Adrenal gland (tissue), 19 donors: ENCODE measurements at places on chromosomes 1 and 21.

DNA sequence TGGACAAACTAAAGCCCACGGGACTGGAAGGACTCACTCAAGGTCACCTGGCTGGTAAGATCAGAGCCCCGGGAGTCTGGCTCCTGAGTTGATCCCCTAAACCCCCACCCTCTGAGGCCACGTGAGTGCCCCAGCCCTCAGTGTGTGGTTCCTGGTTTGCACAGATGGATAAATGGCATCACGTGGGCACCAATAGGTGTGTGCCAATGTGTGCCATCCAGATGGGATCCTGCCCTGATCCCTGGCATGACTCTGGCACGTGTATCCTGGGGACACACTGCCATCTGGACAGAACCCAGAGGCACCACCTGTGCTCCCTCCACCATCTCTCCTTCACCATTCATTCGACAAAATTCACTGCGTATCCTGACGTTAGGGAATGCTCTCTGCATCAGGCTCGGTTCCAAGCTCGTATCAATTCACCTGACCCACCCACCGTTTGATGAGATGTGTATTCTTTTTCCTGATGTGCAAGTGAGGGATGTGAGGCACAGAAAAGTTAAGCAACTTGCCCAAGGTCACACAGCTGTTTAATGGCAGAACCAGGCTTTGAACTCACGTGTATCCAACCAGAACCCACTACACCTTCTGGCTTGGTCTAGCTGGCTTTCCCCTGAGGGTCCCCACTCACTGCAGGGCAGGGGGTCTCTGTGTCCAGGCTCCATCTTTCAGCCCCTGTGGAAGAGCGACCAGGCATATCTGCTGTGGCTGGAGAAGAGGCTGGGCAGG lies 49.8 kb upstream of the PAX7 start:
- no peak overlapping the region for H3K27ac ChIP-seq
- no peaks in the 10 kb centered on the region for H3K4me1 ChIP-seq
- DNase-seq = no peak
- no peaks in the 10 kb centered on the region for H3K36me3 ChIP-seq
- no peaks in the 10 kb centered on the region for H3K27me3 ChIP-seq

- no peaks in the 10 kb centered on the region for H3K27me3 ChIP-seq
- no peak overlapping the region for H3K27ac ChIP-seq
- H3K4me1 ChIP-seq = peaks cover 7% of the 10 kb centered on the region
- H3K4me3 ChIP-seq = no peak overlapping the region
- no peak for DNase-seq
Measured at GRCh38 chr1:91567583-91567982, 66.9 kb downstream of the CDC7 start.

DNA sequence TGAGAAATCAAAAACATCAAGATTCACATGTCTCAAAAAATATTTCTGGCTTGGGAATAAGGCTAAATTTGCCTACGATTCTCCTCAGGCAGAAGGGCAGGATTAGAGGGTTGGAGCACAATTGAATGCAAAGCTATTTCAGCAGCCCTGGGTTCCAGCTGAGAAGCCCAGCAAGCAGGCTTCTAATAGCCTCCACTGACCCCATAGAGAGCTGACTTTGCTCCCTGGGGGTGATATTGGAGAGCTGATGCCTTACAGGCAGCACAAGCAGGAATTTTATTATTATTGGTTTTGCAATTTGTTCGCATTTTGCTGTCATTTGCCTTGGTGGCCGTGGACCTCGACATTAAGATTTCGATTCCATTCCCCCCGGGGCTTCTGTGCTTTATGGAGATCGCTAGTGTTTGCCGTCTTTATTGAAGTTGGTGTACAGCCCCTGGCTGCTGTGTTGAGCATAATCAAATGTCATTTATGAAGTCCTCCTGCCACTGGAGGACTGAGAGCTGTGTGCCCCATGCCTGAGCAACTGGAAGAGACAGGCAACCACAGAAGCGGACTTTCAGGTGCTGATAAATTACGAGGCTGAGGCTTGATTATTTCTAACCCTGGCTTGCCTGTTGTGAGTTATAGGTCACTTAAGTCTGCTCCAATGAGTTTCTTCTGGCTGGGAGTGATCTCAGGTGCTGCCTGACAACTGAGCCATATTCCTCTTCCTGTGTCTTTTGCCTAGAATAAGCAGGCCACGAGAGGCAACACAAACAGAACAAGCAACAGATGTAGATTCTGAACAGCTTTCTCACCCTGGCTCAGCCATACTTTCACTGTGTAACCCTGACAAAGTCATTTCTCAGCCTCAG lies 518.4 kb upstream of the CAMK1G start:
- H3K4me3 ChIP-seq = no peak overlapping the region
- no peaks in the 10 kb centered on the region for H3K36me3 ChIP-seq
- H3K27ac ChIP-seq = no peak overlapping the region

GRCh38 chr1:91523482-91523881 lies 22.8 kb downstream of the CDC7 start:
- no peak for DNase-seq
- H3K4me3 ChIP-seq = no peak overlapping the region
- H3K27me3 ChIP-seq = no peaks in the 10 kb centered on the region
- H3K36me3 ChIP-seq = no peaks in the 10 kb centered on the region
- no peaks in the 10 kb centered on the region for H3K4me1 ChIP-seq

GRCh38 chr1:28058971-28059878 lies 29.2 kb downstream of the EYA3 start:
- no peak for DNase-seq
- H3K36me3 ChIP-seq = no peaks in the 10 kb centered on the region
- no peak overlapping the region for H3K27ac ChIP-seq
- H3K4me1 ChIP-seq = peaks cover 23% of the 10 kb centered on the region

- DNase-seq = no peak
- no peak overlapping the region for H3K27ac ChIP-seq
- H3K4me1 ChIP-seq = no peaks in the 10 kb centered on the region
- no peaks in the 10 kb centered on the region for H3K36me3 ChIP-seq
Measured at GRCh38 chr21:15687208-15687607, 42.6 kb upstream of the USP25 start.

DNA sequence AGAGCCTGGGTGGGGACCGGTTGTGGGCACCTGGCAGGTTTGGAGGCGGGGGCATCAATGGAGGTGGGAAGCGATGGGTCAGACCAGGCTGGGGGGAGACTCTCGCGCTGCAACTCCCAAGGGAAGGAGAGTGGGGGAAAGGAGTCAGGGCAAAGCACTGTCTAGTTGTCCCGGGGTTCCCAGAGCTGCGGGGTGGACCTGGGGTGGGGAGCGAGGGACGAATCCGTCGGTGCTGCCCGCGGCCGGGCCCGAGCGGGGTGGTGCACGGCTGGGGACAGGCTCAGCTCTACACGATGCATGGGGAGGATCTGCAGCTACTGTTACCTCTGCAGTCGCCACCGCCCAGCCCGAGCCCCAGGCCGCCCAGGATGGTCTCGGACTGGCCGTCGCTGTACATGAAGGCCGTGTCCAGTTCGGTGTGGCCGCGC lies 427 bp downstream of the AKR7A2 start:
- H3K4me3 ChIP-seq = peak overlapping the region; percentile 44
- no peak for DNase-seq
- H3K27me3 ChIP-seq = no peaks in the 10 kb centered on the region

DNA sequence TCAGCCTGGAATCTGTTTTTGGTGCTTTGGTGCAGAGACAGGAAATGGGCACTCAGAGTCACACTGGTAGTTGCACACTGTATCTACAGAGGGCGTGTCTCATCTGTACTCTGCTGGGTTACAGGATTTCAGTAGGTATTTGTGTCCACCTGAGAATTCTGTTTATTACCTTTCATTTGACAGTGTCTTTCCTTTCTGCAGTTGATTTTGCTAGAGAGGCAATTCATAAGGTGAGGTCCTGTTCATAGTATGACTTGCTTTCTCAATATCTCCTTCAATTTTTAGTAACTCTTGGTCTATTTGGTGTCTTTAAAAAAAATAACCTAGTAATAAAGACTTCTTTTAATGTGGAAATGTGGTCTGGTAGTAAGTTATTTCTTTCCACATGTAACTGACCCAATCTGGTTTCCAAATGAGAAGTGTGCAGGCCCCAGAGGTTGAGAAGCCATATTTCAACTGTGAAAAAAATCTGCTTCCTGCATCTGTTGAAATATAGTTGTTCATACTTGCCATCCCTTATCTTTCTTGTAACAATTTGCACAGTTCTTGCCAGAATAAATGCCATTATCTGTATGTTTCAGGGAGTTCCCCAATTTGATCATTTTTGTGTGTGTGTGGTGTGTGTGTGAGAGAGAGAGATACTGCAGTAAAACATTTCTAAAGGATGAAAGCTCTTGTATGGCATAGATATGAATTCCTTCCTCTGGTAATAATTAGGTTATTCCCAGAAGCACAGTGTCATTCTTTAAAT lies 78.4 kb upstream of the DNAJC6 start:
- no peak for DNase-seq
- H3K4me1 ChIP-seq = no peaks in the 10 kb centered on the region
- no peak overlapping the region for H3K27ac ChIP-seq
- no peaks in the 10 kb centered on the region for H3K36me3 ChIP-seq

DNA sequence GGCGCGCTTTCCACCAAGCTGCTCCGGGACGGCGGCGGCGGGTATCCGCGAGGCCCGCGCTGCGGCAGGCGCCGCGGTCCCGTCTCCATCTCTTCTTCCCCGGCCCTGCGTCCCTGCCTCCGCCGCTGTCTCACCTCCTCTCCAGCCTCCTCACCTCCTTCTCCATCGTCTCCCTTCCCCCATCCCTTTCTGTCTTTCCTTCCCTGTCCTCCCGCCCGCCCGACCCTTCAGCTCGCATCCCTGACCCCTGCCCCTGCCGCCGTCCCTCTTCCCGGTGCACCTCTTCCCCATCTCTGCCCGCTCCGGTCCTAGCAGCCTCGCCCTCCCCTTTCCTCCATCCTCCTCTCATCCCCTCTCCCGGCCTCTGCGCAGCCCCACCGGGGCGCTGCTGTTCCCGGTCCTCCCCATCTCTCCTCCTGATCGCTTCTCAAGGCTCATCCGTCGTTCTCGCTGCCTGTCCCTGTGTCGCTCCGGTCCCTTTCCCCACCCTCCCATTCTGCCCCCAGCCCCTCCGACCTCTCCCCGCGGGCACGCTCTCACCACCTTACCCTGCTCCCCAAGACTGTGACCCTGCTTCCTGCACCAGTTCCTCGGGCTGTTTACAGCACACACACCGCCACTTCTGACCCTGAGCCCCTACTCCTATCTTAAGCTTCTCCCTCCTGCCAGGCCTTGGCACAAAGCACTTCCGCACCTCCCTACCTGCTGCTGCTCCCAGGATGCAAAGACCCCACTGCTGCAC lies 760 bp upstream of the NPHP4 start:
- no peak for DNase-seq
- H3K27me3 ChIP-seq = no peaks in the 10 kb centered on the region
- H3K36me3 ChIP-seq = no peaks in the 10 kb centered on the region
- peak overlapping the region; percentile 78 for H3K4me3 ChIP-seq
- peaks cover 17% of the 10 kb centered on the region for H3K4me1 ChIP-seq

DNA sequence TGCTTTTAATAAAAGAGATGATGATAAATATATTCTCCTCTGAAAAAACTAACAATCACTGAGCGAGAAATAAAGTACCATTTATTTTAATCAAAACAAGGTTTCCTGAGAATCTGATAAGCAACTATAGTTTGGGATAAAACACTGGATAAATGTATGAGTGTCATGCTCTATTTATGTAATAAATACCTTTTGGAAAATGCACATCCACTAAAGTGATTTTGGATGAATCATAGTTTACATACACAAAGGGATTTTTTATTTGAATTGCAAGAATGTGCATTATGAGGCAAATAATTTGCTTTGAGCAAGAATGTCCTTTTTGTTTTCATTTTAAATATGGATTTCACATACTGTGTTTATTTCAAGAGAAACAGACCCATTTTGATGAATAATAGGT lies 1483.5 kb downstream of the MRPL39 start:
- no peaks in the 10 kb centered on the region for H3K4me1 ChIP-seq
- H3K27me3 ChIP-seq = no peaks in the 10 kb centered on the region
- no peak overlapping the region for H3K27ac ChIP-seq
- H3K36me3 ChIP-seq = no peaks in the 10 kb centered on the region

- H3K4me1 ChIP-seq = no peaks in the 10 kb centered on the region
- no peak for DNase-seq
Measured at GRCh38 chr1:161335796-161336195, 21.6 kb downstream of the SDHC start.

- no peaks in the 10 kb centered on the region for H3K4me1 ChIP-seq
- H3K36me3 ChIP-seq = no peaks in the 10 kb centered on the region
- no peaks in the 10 kb centered on the region for H3K27me3 ChIP-seq
- H3K4me3 ChIP-seq = peak overlapping the region; percentile 37
- peak; percentile 79 for DNase-seq
- peak overlapping the region; percentile 90 for H3K27ac ChIP-seq
Measured at GRCh38 chr1:236063919-236064673, 794 bp downstream of the NID1 start.

DNA sequence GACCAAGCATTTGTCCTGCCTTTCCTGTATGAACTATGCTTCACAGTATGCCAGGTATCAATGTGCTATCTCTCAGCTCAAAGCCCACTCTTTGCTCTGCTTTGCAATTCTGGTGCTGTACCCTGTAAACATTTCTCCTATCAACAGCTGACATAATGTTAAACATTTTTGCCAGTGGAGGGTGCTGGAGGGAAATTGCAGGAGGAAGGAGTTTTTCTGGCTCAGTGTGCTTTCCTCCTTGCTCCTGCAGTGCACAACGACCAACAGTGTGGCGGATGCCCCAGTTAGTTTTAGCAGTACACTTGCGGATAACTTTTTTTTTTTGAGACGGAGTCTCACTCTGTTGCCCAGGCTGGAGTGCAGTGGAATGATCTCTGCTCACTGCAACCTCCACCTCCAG lies 67.1 kb upstream of the PTGFRN start:
- no peak overlapping the region for H3K4me3 ChIP-seq
- H3K36me3 ChIP-seq = no peaks in the 10 kb centered on the region
- H3K27ac ChIP-seq = no peak overlapping the region
- DNase-seq = no peak

- no peaks in the 10 kb centered on the region for H3K36me3 ChIP-seq
- peak; percentile 46 for DNase-seq
- peaks cover 58% of the 10 kb centered on the region for H3K4me1 ChIP-seq
- H3K27ac ChIP-seq = peak overlapping the region; percentile 80
- H3K4me3 ChIP-seq = no peak overlapping the region
- no peaks in the 10 kb centered on the region for H3K27me3 ChIP-seq
Measured at GRCh38 chr1:30966690-30967369, 58.3 kb upstream of the SDC3 start.

GRCh38 chr21:44575307-44576024 lies 1.9 kb downstream of the KRTAP10-4 start:
- no peaks in the 10 kb centered on the region for H3K4me1 ChIP-seq
- DNase-seq = peak; percentile 14
- no peaks in the 10 kb centered on the region for H3K36me3 ChIP-seq
- H3K4me3 ChIP-seq = no peak overlapping the region
- H3K27me3 ChIP-seq = peaks cover 3% of the 10 kb centered on the region
- H3K27ac ChIP-seq = no peak overlapping the region

- H3K4me1 ChIP-seq = no peaks in the 10 kb centered on the region
- no peaks in the 10 kb centered on the region for H3K36me3 ChIP-seq
- H3K4me3 ChIP-seq = no peak overlapping the region
Measured at GRCh38 chr1:5757187-5757805, 234.9 kb downstream of the NPHP4 start.

DNA sequence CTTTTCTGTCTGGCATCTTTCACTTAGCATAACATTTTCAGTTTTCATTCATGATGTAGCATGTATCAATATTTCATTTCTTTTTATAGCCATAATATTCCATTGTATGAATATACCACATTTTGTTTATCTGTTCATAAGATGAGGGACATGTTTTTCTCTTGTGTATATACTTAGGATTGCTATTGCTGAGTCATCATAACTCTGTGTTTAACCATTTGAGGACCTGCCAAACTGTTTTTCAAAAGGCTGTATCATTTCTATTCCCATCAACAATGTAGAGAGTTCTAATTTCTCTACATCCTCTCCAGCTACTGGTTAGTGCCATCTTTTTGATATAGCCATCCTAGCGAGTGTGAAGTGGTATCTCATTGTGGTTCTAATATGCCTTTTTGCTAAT lies 26.2 kb downstream of the MPZL1 start:
- no peak for DNase-seq
- H3K27ac ChIP-seq = no peak overlapping the region
- no peak overlapping the region for H3K4me3 ChIP-seq
- peaks cover 13% of the 10 kb centered on the region for H3K4me1 ChIP-seq
